SHP77 treated with DMSO at 0.1 percent for 48 hours (cell line): ENCODE measurements at places on chromosomes 16 and 17.

DNA sequence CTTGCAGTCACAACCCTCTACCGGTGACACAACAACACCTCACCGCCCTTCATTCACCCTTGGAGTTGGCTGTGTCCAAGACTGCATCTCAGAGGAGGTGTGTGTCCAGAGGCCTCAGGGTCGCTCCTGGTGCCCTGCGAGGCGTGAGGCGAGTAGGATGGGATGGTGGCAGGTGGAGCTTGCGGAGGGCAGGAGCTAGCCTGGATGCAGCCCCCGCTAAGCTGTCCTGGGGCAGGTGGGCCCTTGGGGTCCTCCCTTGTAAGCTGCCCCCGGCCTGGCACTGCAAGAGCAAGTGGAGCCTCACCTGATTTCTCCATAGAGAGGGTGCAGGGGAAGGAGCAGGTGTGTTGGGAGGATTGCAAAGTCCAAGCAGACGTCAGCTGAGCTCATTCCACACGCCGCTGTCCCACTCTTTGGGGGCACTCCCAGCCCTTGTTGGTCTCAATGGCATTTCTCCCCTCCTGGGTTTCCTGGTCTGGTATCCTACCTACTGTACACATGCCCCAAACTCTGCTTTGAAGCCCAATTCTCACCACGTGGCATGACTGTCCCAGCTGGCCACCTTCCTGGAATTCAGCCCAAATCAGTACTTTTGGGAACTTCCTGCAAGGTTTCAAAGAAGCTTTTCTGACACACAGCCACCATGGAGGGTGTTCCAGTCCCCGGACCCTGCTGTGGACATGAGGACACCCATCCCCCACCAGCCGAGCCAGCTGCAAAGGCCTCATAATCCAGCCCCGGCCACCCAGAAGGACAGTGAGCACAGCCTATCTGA lies 18.1 kb upstream of the ICAM2 start:
- DNase-seq = no peak

GRCh38 chr17:40778461-40778860 lies 3.9 kb downstream of the KRT27 start:
- DNase-seq = no peak

GRCh38 chr17:72222661-72223380 lies 102.0 kb downstream of the SOX9 start:
- DNase-seq = no peak

GRCh38 chr16:87114832-87115231 lies 202.4 kb downstream of the C16orf95 start:
- no peak for DNase-seq

DNA sequence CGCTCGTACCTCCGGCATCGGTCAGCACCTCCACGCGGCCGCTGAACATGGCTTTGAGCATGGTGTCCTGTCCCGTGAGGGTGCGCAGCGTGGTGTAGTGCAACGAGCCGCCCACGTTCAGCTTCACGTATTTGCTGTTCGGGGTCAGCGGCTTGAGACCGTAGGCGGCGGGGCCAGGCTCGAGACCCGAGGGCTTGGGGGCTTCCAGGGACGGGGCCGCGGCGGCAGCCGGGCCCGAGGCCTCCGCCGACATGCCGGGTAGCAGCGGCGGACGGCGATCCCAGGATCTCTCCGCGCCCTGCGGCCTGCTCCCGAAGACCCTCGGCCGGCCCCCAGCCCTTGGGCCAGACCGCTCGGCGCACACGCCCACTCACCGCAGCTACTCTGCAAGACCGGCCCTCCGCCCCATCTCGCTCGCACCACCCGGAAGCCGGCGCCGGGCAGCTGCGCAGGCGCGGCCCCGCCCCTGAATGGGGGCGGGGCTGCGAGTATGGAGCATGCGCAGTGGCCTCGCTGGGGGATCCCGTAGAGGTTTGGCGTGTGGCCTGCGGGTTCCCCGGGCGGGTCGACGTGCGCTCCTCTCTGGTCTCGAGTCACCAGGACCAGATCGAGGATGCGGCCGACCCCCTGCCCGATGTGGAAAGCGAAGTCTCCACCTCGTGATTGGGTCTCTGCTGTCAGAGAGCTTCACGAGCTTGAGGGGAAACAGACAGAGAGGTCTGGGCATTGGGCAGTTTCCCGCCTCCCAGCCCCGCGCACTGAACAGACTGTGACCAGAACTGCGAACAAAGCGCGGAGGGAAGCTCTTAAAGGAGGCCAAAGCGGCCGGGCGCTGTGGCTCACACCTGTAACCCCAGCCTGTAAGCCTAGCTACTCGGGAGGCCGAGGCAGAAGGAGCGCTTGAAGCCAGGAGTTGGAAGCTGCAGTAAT lies at the start of gene KCTD13:
KCTD13 (minus strand) TSS at position 446 of the 930 bp plus-strand sequence; CDS start at position 253, 193 bp downstream.
- DNase-seq = peak; percentile 86

DNA sequence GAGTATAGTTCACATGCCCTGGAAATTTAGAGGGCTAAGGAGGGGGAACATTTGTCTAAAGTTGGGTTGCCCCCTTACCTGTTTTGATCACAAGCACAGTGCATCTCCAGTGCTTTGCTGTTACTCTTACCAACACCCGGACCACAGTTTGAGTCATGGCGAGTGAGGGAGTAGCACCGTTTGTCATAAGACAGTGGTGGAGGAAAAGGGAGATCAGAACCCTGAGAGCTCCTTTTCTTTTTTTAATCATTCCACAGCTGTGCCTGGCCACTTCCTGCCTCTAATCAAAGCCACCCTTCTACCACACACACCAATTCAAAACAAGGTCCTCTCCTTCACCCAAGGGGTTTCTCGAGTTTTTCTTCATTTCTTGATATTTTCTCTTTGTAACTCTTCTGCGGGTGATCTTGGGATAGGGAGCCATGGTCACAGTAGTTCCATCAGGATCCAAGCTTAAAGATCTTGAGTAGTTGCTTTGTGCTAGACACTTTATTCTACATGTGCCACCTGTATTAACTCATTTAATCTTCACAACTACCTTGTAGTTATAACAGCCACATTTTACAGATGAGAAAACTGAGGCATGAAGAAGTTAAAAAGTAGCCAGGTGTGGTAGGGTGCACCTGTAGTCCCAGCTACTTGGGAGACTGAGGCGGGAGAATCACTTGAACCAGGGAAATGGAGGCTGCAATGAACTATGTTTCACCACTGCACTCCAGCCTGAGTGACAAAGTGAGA lies 5.0 kb upstream of the MYL4 start:
- DNase-seq = no peak

DNA sequence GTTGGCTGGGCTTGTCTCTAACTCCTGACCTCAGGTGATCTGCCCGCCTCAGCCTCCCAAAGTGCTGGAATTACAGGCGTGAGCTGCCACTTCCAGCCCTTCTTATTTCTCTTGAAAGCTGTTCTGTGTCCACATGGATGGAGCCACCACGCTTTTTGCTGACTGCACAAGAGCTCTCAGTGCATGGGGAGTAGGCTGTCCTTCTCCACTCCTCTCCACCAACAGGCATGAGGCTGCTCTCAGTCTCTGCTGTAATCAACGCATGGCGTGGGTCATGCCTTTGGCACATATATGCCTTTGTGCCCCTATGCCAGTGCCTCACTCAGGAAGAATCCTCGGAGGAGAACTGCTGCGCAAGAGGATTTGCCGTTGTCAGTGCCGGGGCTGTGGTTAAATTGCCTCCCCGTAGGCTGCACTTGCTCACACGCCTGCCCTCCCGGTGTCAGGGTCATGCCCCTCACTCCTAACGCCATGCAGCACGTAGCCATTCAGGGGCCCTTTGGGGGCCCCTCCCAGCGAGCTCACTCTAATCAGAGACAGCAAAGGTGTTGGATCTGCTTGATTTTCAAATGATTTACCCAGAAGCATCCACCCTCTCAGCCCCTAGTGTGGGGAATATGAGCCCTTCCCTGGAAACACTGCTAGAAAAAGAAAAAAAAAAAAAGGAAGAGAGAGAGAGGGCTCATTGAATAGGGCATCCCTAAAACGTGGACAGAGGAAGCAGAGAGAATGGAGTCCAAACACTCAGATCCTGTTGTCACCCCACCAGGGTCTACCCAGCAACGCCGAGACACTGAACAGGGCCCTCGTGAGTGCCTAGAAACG lies 47.5 kb upstream of the ZCCHC14 start:
- no peak for DNase-seq

GRCh38 chr16:11033629-11034420 lies 89.5 kb downstream of the CLEC16A start:
- no peak for DNase-seq

GRCh38 chr17:77145612-77146245 lies 5.0 kb downstream of the SEC14L1 start:
- no peak for DNase-seq

DNA sequence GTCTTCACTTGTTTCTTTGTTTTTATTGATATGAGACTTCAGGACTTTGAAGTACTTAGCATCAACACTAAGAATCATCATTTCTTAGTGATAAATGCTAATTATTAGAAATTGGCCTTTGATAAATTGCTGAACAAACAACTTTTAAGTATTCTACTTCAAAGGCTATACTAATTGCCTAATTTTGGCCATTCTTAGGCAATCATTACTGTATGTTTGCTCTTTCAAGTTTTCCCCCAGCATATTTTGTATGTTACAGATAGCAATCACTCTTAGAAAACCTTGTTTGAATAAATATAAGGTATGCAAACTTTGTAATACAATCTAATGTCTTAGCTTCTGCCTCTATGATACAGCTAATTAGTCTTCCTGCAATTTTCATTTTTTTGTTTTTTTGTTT lies 46.0 kb downstream of the NQO1 start:
- DNase-seq = no peak

GRCh38 chr16:31430380-31431052 lies 2.4 kb upstream of the COX6A2 start:
- DNase-seq = no peak

GRCh38 chr17:14803826-14804225 lies 461.3 kb downstream of the PMP22 start:
- no peak for DNase-seq

DNA sequence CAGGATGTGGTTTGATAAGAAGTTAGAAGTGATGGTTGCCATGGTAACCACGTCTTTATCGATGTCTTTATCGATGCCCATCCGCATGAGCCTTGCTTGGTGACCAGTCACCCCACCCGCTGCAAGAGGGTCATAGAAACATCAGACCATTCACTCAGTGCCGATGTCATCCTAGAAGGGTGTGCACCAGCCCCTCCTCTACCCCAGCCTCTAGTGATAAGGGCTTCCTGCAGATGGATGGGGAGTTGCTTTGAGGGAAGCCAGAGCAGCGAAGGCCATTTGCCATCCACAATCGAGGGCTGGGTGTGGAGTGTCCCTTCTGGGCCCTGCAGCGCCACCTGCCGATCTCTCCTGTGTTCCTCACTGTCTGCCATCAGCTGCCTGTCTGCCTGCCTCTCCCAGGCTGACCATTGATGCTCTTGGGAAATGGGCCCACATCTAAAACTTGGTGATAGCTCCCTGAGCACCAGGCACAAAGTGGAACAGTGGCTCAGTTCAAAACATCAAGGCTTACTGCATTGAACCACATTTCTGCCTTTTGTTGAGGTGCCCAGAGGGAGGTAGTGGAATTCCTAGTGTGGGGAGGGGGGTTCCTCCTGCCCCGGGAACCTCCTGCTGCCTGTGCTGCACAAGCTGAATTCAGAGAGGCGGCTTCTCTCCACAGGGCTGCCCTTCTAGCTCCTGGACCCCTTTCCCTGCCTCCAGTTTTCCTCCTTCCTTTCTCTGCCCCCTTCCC lies 8.9 kb downstream of the CALB2 start:
- no peak for DNase-seq

DNA sequence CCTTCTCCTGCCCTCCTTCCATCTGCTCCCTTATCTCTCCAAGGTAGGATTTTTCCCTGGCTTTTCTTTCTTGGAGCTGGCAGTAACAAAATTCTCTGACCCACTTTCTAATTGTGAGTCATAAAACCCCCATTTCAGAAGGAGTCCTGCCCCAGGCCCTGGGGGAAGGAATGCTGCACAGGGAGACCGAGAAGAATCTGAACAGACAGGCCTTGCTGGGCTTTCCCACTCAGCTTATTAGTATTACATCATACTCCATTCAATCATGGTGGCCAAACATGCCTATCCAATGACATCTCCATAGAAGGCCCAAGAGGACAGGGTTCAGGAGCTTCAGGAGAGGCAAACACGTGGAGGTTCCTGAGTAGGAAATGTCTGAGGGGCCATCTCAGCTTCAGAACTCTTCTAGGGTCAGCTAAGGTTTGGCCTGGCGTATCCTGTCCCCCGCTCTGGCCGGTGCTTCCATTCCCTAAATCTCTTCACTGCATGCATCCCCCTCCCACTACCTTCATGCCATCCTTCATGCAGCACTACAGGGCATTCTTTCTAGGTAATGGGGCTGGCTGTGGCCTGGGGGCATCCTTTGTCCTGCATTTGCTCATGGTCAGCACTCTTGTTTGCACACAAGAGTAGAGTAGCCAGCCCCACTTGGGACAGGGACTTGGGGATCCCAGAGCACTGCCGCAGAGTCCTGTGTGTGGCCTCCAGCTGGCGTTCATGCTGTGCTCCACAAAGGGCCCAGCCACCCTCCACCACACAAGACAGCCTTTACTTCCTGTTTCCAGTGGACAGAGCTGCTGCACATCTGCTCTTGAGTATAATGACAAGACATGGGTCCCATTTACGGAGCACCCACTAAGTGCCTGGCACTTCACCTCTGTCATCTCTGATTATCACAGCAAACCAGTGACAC lies 8.2 kb downstream of the SLC6A2 start:
- no peak for DNase-seq

DNA sequence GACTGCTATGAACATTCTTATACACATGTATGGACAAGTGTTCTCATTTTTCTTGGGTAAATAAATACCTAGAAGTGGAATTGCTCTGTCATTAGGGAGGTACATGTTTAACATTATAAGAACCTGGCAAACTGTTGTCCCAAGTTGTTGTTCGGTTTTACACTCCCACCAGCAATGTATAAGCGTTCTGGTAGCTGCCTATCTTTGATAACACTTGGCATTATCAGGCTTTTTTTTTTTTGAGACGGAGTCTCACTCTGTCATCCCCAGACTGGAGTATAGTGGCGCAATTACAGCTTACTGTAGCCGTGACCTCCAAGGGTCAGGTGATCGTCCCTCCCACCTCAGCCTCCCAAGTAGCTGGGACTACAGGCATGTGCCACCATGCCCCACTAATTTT lies 16.3 kb downstream of the ATAD5 start:
- DNase-seq = no peak

GRCh38 chr17:53996131-53996530 lies 173.4 kb downstream of the KIF2B start:
- no peak for DNase-seq

DNA sequence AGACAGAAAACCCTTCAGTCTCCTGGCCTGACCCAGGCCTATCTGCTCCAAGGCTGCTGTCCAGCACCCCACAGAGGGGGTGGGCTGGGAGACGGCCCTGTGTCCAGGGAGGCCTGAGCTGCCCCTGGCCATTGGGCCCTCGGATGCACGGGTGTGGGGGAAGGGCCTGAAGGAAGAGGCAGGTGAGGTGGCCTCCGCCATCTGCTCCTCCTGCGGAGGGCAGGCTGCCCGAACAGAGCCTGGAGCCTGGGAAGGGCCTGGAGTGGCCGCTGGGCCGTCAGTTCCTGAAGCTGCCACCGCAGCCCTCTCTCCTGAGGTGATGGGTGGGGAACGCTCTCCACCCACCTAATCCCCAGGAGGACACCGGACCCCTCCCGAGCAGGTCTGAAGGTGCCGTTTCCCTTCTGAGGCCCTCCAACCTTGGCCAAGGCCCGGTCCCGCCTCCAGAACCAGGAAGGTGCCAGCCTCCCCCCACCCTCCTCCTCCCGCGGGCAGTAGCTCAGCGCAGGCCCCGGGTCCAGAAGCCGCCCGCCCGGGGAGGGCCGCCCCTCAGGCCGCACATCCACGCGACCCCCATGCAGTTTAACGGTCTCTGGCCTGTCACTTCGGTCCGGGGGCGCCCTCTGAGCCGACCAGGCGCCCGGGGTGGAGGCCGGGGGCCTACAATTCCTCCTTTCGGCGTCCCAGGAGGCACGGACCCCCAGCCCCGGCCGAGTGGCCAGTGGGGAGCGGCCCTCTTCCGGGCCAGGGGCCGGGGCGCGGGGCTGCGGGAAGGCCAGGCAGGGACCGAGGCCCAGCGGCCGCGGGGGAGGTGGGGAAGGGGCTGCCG lies 835 bp downstream of the FBXL16 start:
- no peak for DNase-seq
